ENCODE measurements at places on chromosomes 4 and X.
A peak's percentile ranks its signal among the peaks of the same experiment; 100 is the strongest.

GRCh38 chrX:153449368-153450113 is 3.7 kb upstream of the TREX2 start:
- no peak for DNase-seq

GRCh38 chr4:119728692-119729593 is 100.3 kb upstream of the PDE5A start:
- no peak for DNase-seq

DNA sequence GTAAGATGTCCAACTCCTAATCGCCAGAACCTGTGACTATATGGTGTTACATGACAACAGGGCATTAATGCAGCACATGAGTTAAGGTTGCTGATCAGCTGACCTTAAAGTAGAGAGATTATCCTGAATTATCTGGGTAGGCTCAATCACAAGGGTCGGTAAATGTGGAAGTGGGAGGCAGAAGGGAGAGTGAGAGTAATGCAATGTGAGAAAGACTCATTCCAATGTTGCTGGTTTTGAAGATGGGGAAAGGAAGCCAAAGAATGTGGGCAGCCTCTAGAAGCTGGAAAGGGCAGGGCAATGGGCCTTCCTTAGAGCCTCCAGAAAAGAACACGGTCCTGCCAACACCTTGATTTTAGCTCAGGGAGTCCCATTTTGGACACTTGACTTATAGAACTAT is 67.4 kb downstream of the STX18 start:
- DNase-seq: no peak

DNA sequence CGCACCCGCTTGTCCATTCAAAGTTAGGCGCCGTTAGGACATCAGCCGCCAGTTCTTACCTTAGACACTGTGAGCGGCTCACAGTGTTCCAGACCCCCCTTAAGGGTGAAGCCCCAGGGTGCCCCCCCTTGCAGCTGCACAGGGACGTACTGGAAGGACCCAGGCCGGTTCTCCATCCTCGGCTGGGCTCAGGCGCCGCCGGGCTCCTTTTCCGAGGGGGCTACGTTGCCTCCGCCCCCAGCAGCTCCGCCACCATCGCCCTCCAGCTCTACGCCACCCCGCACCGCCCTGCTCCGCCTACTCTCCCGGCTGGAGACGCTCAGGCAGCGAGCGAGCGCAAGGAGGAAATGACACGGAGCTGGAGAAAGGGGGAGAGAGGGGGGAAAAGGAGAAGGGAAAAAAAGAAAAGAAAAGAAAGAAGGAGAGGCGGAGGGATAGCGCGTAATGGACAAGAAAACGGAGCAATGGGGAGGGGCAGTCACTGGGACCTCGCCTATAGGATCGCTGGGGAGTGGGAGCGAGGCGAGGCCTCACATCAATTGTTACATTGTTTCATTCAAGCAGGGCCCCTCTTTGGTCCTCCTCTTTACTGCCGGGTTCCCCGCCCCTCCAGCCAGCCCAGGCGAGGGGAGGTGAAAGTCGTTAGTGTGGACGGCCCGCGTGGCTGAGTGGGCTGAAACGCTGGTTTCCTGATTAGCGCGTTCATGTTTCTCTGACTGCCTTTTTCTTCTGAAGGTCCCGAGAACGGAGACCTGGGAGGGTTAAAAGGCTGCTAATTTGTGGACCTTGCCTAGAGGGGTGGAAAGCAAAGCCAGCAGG is at the start of gene SHROOM4:
TSS of gene SHROOM4 (minus strand) at position 352 of the 819 bp plus-strand sequence. CDS start at position 176, 176 bp downstream.
- DNase-seq: no peak

DNA sequence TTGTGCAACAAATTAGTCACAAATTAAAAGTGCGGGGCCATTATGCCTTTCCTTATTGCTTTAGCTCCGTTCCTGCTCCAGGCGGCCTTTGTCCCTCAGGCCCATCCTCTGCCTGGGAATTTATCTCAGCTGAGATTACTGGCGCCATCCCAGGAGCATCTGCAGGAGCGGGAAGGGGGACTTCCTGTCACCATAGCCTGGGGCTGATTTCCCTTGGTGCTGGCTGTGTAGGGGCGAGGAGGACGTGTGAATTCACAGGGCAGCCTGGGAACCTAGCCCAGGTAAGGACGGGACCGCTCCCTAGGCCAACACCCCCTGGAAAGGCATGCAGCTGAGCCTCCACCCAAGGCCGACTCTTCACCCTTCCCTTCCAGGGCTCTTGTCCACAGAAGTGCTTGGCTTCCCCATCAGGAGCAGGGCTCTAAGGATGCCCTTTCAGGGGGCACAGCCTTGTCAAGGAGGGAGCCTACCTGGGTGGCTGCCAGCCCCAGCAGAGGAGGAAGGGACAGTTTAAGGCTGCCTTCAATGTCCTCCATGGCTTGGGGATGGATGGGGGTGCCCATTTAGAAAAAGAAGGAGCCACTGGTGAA is 72.6 kb upstream of the NKX1-1 start:
- DNase-seq: no peak

GRCh38 chr4:87114245-87115062 is 106.0 kb downstream of the KLHL8 start:
- no peak for DNase-seq

DNA sequence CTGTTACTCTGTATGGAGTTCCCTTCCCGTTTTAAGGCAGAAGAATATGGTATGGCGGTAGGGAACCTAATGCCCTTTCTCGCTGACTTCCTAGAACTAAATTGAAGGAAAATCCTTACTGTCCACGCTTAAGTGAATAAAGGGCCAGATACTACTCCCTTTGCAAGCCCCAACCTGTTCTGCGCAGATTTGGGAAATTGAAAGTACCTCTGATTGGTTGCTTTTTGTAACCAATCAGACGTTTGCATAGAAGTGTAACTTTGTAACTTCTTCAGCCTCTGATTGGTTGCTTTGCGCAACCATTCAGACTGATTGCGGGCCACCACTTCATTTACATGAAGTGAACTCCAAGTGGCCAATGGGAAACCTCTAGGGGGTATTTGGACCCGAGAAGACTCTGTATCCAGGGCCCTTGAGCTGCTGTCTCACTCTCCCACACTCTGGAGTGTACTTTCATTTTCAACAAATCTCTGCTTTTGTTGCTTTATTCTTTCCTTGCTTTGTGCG is 1.2 kb upstream of the TMEM33 start:
- DNase-seq: no peak

- no peak for DNase-seq
Measured at GRCh38 chrX:69505772-69506616, 1.9 kb downstream of the NALF2 start.

DNA sequence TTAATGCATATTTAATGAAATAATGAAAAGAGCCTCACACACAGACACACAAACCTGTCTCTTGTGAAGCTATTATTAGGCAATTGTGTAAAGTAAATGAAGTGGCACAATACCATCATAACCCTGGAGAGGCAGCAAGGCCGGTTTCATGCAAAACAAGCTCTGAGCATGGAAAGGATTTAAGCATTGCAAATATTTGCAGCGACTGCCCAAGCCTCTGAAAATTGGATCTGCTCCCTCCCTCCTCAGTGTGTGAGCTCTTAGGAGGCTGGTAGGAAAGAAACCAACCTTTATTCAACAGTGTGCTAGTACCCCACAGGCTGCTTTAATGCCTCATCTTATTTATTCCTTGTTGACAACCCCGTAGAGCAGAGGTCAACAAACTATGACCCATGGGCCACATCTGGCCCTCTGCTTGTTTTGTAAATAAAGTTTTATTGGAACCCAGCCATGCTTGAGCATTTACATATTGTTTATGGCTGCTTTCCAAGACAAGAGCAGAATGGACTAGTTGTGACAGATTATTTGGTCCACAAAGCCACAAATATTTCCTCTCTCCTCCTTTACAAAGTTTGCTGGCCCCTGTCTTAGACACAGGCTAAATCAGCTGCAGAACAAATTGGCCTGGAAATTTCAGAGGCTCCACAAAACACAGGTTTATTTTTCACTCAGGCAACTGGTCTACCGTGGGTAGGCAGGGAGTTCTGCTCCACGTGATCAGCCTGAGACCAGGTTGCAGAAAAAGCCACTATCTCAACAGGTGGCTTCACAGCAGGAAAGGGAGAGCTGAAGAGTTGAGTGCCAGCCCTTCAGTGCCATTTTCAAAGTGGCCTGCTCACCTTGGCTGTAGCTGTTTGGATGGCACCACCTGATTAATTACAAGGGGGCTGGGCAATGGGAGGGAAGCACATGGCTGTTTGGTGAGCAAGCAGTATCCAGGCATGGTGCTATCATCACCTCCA is 16.8 kb downstream of the RS1 start:
- peak; percentile 9 for DNase-seq

GRCh38 chrX:42686296-42686695 is 91.7 kb downstream of the PPP1R2C start:
- no peak for DNase-seq

DNA sequence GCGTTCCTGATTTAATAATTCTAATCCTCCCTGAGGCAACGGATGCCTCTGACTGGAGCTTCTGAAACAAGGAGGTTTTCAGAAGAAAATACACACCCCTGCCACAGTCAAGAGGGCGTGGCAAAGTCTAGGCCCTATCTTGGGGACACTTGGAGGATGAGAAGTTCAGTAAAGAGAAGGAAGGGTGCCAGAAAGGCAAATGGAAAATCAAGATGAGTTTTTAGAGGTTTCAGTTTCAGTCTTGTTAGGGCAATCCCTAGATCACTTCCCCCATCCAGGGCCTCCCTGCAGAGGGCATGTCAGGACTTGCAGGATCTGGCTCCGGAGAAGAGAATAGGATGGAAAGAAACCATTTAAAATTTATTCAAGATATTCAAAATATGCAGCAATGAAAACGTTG is 28.5 kb upstream of the FGF2 start:
- peak; percentile 47 for DNase-seq

DNA sequence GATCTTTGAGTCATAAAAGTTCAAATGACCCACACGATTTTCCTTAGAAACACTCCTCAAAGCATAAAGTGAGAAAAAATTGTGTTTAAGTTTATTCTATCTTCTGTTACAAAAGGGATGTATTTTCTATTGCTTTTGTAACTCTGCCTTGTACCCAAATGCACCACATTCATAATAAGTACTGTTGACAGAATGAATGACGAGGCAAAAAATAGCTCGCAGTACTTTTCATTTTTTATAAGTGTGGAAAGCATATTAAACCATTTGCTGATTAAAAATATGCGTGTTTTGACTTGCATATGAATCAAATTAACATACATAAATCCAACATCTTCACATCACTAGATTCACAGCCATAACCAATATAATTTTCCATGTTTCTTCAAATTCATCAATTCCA is 11.2 kb upstream of the TSPAN5 start:
- DNase-seq: no peak

- peak; percentile 6 for DNase-seq
Measured at GRCh38 chrX:23554304-23554703, 113.0 kb upstream of the PRDX4 start.

GRCh38 chr4:162921178-162921785 is 245.4 kb downstream of the NAF1 start:
- no peak for DNase-seq

DNA sequence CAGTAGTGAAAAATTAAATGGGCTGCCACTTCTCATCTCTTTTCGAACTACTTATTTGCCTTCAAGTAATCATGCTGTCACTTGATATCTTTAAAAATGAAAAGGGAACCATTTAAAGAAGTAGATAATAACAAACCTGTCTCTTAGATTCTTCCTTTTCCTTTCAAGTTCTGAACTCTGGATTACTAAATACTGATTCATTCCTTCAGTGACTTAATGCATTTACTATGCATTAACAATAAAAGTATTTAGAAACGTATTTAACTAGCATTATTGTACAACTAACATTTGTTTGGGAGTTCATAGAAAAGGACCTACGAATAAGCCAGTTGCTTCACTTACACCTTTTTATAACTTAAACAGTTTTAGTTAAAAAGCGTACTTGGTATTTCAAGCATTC is 61.1 kb upstream of the RAB33B start:
- DNase-seq: no peak

GRCh38 chr4:110275871-110276270 is 77.5 kb upstream of the ELOVL6 start:
- DNase-seq: no peak

DNA sequence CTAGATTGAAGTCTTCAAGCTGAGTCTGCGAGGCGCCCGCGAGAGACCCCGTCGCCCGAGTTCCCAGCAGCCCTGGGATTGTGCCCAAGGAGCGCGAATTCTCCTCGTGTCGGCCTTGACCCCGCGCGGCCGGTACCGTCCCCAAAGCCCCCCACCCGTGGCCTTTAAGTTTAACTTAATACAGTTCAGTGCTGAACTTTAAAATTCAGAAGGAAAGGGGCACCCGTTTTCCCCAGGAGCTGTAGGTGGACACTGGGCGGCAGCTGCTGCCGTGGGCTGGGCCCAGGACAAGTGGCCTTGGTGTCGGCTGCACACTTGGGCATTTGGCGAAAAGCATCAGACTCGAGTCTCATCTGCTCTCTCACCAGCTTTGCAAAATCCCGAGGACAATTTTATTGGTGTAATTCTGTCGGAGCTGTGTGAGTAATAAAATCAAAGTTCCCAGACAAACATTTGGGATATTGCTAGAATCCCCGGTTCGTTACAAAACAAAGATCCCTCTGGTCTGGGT is 634 bp downstream of the CWH43 start:
- no peak for DNase-seq

DNA sequence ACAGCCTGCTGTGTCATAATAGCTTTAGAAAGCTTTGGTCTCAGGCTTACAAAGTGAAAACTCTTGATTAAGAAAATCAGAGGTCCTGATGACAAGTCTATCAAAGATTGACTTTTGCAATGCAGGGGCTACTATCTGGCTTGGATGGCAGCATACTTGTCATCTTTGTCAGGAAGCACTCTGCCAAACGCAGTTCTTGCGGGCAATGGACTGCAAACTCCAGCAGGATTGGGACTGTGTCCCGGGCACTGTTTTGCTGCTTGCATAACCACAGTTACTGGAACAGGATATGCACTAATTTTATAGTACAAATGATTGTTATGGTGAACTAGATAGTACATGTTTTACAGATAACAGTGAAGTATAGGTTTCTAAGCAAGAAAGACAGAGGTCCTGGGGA is 185.6 kb downstream of the IQCM start:
- no peak for DNase-seq

- DNase-seq: no peak
Measured at GRCh38 chrX:41561045-41561444, 113.9 kb downstream of the NYX start.

DNA sequence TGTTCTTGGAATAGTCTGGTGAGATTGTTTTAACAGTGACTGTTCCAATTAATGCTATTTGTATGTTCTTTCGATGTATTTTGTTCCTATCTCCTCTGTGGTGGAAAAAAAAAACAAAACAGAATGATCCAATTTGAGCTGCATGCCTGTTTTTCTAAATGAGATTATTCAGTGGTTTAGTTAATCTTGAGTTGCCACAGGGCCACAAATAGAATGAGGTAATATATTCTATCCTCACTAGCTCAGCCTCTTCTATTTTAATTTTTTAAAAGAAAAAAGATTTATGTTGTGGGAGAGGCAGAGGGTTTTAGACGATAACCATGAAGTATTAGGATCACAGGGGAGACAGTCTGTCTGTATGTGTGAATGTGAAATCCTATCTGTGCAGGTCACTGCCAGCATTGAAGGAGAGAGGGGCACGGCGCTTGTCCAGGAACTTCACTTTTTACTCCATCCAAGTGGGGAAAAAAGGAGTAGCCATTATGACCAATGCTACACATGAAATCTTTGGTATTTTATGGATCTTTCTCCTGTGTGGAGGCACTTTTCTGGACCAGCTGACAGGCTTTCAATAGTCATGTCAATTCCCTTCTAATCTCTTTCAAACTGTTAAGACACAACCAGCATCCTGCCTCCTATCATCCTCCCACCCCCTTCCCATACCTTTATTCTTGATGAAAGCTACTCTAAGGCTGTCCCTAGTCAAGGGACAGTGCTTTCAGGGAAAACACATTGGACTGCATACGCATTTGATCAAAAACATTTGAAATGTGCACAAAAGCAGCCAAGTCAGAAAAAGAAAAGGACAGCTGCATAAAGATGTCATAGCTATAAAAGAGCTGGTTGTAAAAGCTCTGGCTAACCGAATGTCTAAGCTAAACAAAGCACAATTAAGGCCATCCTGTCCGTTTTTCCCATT is 1063.8 kb upstream of the INTU start:
- DNase-seq: no peak
